ENCODE measurements at places on chromosomes 1 and 21.

- no peak for DNase-seq
Measured at GRCh38 chr21:29656504-29657239, 283.1 kb downstream of the GRIK1 start.

DNA sequence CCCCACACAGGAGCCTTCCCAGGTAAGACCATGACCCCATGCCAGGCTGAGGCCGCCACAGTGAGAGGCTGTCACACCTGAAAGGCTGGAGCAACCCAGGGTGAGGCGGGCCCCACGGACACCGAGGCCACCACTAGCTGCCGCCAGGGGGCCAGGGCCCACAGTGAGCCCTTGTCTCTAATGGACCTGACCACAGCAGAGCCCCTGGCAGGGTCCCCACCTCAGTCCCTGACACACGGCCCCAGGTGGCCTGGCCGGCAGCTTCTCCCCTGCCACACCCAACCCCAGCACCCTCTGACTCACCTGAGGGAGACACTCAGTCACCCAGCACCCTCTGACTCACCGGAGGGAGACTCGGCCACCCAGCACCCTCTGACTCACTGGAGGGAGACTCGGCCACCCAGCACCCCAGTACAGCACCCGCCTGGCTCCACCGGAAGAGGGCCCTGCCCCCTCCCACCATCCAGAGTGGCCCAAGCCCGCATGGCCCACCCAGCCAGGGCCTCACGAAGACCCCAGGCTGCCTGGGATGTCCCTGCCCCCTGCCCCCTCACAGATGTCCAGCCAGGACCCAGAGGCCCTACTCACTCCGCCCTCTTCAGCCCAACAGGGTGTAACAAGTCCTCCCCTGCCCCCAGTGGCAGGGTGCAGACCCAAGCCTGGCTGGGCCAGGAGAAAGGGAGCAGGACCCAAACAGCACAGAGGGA, 4.4 kb downstream of the DVL1 start:
- DNase-seq, result no peak

- DNase-seq, result no peak
Measured at GRCh38 chr21:38524168-38525153, 26.2 kb upstream of the ERG start.

- no peak for DNase-seq
Measured at GRCh38 chr21:20949884-20950283, 48.3 kb upstream of the NCAM2 start.

DNA sequence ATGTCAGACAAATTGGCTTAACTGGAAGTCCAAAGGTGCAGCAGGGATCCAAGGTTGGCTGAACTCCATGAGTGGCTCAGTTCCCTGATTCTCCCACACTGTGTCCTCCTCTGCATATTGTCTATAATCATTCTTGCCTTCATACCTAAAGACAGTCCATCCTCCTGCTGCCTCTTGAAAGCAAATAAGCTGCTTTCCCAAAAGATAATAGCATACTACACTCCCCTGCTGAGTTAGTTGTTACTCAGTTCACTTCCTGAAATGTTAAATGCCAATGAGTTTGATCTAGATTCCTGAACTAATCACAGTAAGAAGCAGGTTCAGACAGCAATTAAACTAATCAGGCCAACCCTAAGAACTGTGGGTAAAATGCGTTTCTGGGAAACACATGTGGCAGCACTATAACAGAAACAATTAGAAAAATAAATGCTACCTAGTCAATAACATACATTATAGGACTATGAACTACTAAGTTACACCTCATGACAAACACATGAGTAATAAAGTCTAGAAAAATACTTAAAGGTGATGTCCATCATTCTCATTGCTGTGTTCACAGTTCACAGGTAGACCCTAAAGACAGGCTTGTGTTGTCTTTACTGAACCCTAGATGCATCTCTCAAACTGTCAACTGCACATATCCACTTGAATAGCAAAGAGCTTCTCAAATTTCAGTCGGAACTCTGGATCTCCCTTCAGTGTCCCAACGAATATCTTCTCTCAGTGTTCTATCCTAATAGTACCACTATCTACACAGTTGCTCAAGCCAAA, 50.8 kb upstream of the BOLA1 start:
- no peak for DNase-seq

GRCh38 chr1:239212811-239213220, 173.6 kb upstream of the CHRM3 start:
- no peak for DNase-seq

DNA sequence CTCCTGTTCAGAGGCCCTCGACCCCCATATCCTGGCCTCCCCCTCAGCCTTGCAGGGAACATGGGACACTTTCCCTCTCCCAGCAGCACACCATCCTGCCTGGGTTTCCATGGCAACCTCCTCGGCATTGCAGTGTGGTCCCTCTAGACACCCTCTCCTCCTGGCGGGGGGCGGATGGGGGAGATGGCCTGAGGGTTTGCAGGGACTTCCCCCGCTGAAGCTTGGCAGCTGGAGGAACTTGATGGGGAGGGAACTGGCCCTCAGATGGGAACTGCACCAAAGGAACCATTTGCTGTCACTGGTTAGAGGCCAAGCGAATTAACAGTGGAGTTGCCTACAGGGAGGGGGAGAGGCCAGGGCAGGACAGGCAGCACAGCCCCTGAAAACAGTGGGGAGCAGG, 28.7 kb downstream of the RIMS3 start:
- DNase-seq, result no peak

- DNase-seq, result no peak
Measured at GRCh38 chr1:220990427-220991339, 111.4 kb downstream of the HLX start.

GRCh38 chr1:33501309-33501708, 28.9 kb downstream of the ZSCAN20 start:
- DNase-seq, result no peak

DNA sequence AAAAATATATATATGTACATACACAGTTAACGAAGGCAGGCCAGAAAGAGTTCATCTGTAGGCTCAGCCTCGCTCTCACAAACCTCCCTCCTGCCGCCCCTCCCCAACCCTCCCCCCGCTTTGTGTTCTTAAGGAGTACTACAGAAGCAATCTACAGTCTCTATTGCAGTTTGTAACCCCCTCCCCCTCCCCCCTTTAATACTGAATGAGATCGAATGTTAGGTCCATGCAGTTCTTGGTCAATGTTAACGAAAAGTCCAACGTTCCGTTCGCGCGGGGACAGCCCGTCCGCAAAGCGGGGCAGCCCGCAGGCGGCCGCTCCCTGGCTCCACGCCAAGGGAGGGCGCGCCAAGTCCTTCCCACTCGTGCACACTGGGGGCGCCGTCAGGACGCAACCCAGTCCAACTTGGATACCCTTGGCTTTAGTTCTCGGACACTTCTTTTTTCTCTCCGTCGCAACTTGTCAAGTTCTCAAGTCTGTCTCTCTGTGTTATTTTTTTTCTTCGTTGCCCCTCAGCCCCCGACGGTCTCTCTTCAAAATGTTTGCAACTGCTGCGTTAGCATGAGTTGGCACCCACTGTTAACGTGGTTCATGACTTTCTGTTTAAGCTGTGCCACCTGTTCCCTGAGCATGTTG, 2.2 kb downstream of the JUN start:
- peak; percentile 30 for DNase-seq

DNA sequence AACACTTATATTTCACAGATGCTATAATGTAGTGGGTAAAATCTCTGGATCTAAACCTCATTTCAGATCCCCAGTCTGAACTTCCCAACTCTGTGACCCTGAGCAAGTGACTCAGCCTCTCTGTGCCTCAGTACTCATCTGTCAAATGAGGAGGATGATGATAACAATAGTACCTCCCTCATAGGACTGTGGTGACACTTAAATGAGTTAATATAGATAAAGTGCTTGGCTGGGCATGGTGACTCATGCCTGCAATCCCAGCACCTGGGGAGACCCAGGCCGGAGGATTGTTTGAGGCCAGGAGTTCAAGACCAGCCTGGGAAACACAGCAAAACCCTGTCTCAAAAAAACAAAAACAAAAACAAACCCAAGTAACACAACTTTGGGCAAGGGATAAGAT, 4.7 kb upstream of the ECE1 start:
- no peak for DNase-seq

- DNase-seq, result no peak
Measured at GRCh38 chr1:50156241-50157010, 47.7 kb downstream of the ELAVL4 start.

GRCh38 chr1:18556364-18556763, 74.3 kb upstream of the PAX7 start:
- DNase-seq, result no peak

GRCh38 chr1:184485751-184486723, 99.2 kb downstream of the C1orf21 start:
- no peak for DNase-seq

DNA sequence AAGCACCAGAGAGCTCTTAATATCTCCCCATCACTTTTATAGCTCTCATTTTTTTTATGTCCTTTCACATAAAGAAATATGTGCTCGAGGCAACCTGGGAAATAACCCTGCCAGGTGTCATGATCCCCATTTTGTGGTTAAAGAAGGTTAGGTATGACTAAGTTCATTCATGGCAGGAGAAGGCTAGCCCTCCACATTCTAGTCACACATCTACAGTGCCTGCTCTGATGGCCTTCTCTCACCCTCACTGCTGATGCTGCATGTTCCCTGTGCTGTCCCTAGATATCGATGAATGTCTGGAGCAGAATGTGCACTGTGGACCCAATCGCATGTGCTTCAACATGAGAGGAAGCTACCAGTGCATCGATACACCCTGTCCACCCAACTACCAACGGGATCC, 187.5 kb downstream of the TPR start:
- no peak for DNase-seq

GRCh38 chr1:21030181-21030580, 146.5 kb downstream of the EIF4G3 start:
- DNase-seq, result no peak

- DNase-seq, result no peak
Measured at GRCh38 chr1:202505356-202505755, 156.9 kb downstream of the PPP1R12B start.

GRCh38 chr1:246063013-246063616, 444.0 kb downstream of the SMYD3 start:
- no peak for DNase-seq

DNA sequence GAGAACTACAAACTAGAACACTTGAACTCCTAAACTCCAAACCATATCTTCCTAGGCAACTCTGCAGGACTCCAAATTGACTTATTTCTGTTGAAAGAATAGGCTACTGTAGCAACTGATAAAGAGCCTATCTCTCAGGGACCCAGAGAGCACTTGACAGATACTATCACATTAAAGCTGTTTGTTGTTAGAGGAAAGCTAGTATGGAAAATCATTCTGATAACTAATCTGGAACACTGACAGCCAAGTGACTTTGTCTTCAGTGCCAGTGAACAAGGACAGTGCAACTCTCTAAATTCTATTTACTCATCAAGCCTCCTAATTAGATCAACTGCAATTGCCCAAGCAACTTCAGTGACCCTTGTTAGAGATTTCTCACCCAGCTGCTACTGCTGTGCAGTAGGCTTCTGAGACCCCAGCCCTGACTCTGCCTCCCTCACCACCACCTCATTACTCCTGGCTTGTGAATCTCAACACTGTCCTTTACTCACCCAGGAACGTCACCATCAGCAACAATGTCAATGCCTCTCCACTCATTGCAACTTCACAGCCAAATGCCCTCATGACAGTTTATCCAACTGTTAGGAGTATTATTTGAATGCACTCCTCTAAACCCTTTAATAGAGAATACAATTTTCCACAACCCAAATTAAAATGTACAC, 7.4 kb upstream of the RGS13 start:
- no peak for DNase-seq

- DNase-seq, result no peak
Measured at GRCh38 chr21:34814529-34814951, 145.7 kb downstream of the CLIC6 start.

DNA sequence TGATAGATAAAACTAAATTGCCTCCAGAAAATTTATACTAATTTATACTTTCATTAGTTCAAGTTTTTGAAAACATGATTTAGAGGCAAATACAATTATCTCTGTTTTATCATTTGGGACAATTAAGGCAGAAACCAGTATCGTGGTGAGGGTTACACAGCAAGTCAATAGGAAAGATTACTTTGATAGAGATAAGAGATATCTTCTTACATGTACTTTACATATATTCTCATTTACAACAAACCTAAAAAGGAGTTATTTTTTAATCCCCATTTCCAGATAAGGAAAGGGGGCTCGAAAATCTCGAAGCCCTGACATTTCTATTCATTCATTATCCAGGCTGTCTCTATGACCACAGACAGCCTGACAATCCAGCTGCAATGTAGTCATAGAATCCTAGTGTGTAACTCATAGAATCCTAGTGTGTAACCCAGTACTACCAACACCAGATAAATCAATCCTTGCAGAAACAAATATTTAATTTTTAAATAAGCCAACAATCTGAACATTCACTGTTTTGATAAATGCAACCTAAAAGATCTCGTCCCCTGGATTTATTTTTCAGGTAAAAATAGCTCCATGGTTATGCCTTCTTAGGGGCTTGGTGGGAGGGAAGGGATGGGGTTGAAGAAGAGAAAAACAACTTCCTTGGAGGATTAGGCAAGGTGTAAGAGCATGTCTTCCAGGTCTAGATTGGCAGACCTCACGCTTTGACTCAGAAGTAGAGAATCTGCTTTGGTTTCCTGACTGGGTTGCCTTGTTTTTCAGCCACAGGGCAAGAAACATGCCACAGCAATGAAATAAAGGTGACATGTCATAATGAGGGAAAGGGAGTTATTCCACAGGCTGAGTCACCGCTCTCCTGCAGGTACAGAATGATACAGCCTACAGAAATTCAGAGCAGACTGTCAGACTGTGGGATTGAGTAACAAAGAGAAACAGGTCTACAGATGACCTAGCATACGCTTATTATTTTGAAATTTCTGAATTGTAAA, 45.6 kb downstream of the IRF2BP2 start:
- DNase-seq, result peak; percentile 20

GRCh38 chr1:172498857-172499256, 34.1 kb upstream of the SUCO start:
- DNase-seq, result no peak

DNA sequence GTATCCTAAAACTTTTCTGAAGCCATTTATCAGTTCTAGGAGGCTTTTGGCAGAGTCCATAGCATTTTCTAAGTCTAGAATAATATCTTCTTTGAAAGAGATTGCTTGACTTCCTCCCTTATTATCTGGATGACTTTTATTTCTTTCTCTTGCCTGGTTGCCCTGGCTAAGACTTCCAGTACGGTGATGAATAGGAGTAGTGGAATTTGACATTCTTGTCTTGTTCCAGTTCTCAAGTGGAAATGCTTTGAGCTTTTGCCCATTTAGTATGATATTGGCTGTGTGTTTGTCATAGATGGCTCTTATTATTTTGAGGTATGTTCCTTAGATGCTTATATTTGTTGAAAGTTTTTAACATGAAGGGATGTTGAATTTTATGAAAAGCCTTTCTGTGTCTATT, 1647.9 kb downstream of the PLA2G4A start:
- no peak for DNase-seq

GRCh38 chr1:238099871-238100270, 209.1 kb upstream of the ZP4 start:
- no peak for DNase-seq
